Activated naive CD4-positive, alpha-beta T cell treated with anti-CD3 and anti-CD28 coated beads, Interleukin-2, amount 50 U/mL, for 72 hours (primary cell): ENCODE measurements at places on chromosomes 2 and 18. TPM values are rescaled to one million over a fixed set of nuclear protein-coding genes. Genes with fewer than 3 reads are reported as not detected.

HRH4 gene
- not detected for total RNA-seq

SLC4A3 gene
- total RNA-seq = not detected

EML6 gene
- total RNA-seq = 2.4 TPM

LYG2 gene
- total RNA-seq = not detected

AGXT gene
- not detected for total RNA-seq

TRPM8 gene
- total RNA-seq = not detected

LHCGR gene
- not detected for total RNA-seq
